Erythroblast (primary cell): ENCODE measurements at places on chromosomes 7 and 10.

DNA sequence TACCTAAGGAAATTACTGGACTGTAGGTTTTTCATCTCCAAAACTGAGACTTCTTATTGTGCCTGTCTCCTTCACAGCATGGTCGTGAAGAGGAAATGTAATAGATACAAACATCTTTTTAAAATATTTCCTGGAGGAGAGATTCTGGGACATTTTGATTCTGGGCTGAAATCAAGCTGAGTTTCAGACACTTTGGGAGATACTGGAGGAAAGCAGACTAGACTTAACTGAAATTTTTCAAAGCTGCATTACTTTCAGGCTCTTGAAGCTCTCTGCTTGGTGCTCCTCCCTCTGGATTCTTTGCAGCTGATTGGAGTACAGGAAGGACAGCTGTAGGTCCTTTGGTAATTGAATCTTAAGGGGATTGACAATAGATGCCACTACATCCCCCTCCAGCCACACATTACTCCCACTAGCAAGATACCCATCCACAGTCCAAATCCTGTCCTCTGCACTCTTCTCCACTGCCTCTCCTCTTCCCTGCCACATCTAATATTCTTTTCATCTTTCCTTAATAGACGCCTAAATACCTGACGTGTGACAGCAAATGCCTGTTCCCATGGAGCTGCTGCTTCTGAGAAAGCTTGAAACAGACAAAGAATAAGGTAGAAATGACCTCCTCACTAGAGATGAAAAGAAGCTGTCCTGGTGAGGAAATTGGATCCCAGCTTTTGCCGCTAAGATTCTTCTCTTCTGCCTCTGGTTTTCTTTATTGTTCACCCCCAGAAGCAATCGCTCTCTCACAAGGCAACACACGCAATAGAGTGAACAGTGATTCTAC, 111.5 kb upstream of the PHYHIPL start:
- DNase-seq, result no peak

DNA sequence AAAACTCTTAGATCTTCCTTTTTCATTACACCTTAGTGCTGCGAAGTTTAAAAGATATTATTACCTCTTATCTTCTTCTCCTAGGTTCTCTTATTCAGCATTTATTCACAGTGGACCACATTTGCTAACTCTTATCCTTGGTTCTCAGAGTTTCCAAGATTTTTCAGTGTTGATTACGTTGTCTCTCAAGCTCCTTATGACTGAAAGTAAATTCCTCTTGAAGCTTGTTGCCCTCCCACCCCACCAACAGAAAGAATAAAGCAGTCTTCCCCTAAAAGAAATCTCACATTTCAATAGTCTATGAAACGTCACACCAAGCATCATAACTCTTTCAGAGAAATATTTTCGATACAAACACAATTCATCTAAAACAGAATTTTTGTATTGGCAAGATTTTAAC, 362.5 kb downstream of the MAGI2 start:
- DNase-seq, result no peak

GRCh38 chr10:71667387-71667752, 52.2 kb downstream of the C10orf105 start:
- DNase-seq, result no peak

GRCh38 chr10:104028146-104028545, 57.5 kb downstream of the COL17A1 start:
- peak; percentile 26 for DNase-seq

DNA sequence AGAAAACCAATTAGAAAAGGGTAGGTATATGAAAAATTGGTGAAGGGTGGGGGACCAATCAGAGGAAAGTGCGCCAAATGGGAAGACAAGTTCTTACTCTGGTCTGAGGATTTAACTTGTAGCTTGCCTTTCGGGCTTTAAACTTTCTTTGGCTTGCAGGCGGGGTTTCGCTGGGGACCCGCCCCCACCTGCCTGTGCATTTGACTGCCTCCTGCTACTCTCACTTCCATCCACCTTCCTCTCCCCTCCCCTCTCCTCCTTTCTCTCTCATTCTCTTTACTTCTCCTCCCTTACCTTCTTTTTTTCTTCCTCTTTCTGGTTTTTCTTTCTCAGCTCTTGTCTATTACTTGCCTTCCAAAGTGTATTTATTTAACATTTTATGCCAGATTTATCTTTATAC, 278.8 kb downstream of the DNAJB9 start:
- no peak for DNase-seq

- no peak for DNase-seq
Observed at GRCh38 chr10:71661060-71661622, 58.4 kb downstream of the C10orf105 start.

- DNase-seq, result no peak
Observed at GRCh38 chr7:104480529-104480928, 152.1 kb downstream of the LHFPL3 start.

- DNase-seq, result no peak
Observed at GRCh38 chr10:98107644-98108430, 26.6 kb upstream of the R3HCC1L start.

DNA sequence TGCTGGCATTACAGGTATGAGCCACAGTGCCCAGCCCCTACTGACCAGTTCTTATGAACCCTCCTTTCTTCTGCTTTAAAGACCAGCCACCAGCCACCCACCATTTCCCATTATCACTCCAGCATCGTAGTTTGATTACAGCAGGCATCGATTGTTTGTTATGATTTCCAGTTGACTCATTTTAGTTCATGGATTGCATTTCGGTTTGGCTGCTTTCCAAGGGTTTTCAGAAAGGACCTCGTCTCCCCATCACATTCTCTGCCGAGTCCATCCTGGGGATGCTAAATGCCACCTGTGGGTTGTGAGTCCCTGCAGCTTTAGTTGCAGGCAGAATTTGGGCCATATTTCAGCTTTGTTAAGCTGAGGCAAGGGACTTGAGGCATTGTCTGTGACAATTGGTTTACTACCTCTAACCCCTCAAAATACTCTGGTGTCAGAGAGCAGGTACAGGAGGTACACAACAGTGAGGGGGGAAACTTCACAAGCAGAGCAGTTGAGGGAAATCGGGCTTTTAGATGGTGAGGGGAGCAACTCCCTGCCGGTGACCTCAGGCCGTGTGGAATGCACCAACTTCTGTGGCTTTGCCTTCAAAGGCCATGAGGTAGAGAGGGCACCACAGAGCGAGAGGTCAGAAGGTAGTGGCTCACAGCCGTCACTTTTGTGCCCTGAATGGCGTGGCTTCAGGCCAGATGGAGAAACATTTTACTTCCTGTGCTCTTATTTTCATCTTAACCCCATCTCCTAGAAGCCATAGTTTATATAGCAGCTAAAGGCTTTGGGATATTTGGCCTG, 203.8 kb downstream of the CCDC3 start:
- no peak for DNase-seq

- peak; percentile 87 for DNase-seq
Observed at GRCh38 chr7:107463139-107464078, 6.4 kb upstream of the GPR22 start.

DNA sequence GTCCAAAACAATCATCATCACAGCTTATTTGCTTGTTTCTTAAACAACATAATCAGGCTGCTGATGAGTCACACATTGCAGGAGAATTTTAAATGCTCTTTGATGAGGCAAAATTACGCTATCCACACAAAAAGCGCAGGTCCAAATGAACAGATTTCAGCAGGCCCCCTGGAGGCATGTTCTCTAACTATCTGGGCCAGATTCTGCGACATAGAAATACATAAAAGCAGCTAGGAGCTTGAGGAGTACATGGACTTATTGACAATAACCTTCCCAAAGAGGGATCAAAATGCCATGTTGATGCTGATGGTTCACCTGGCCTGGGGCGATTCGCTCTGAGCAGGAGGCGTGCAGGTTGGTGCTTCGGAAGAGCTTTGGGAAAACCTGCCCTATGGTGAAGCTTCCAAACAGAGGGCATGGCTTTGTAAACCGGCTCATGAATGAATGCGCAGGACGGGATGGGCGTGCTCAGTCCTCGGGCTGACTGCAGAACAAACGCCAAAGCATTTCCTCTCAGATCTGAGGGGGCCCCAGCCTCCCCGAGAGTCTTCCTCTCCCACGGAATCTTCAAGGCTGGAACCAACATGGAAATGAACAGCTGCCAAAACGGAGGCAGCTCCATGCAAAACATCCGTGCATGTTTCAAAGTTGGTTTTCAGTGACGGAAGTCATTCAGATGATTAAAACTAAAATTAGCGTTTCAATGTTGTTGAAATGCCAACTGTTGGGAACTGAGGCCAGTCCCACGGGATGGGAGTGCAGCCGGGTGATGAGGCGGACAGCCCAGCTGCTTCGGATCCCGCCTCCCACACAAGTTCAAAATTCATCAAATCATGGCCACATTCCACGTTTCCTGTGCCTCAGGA, 179.6 kb downstream of the TCERG1L start:
- DNase-seq, result no peak

- no peak for DNase-seq
Observed at GRCh38 chr7:137097111-137097510, 228.7 kb downstream of the CHRM2 start.

- DNase-seq, result no peak
Observed at GRCh38 chr7:27149842-27150567, 2.4 kb downstream of the HOXA3 start.

DNA sequence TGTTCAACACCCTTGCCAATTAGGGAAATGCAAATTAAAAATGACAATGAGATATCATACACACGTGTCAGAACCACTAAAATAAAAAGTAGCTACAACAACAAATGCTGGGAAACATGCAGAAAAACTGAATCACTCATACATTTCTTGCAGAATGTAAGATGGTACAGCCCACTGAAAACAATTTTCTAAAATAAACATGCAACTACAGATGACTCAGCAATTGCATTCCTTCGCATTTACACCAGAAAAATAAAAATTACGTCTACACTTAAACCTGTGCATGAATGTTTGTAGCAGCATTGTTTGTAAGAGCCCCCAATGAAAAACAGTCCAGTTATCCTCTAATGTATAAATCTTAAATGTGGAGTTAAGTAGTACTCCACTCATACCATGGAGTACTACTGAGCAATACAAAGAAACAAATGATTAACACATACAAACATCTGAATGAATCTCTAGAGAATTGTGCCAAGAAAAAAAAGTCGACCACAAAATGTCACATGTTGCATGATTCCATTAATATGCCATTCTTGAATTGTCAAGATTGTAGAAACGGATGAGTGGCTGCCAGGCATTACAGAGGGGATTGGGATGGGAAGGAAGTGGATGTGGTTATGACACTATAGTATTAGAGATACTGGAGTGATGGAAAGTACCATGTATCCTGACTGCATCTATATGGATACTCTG, 134.6 kb upstream of the NPSR1 start:
- no peak for DNase-seq

DNA sequence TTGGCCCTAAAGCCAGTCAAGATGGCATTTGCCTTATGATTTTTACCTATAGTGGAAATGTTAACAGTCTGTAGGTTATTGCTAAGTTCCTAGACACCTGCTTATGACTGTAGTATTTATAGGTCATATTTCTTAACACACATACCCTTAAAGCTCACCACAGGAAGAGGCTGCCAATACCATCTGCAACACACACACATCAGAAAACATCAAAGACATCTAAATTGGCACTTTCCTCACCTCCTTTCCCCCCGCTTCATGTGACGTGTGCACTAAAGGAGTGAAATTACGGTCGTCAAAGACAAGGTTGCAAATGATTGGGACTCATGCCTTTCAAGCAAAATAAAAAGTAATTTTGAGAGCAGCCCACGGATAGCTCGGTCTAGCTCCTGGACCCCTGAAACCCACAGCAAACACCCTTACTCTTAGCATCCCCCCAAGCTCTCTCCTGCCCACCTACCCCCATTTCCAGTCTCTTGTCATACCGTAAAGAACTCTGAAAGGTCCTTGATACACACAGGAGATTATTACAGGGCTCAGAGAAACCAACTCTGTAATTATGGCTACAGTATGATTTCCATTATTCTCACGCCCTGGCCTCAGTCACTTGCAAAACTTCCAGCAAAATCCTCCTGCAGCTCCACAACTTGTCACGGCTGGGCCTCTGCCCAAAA, 90.5 kb downstream of the PLXNA4 start:
- no peak for DNase-seq

DNA sequence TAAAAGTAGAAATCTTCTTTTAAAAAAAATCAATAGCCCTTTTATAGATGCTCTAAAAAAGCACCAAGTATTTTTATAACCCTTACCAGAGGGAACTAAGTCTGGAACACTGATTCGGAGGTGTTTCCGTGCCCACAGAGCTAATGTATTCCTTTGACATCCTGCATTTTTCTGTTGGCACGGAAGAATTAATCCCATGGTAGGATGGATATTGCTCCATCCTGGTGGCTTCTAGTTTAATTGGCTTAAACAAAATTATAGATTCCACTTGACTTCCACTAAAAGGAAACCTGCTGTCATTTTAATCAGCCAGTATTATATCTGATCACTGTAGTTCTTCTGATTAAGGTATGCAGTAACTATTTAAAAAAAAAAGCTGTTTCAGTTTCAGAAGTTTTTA, 164.0 kb upstream of the NPS start:
- no peak for DNase-seq

GRCh38 chr7:149748076-149748874, 25.1 kb downstream of the ZNF467 start:
- no peak for DNase-seq

GRCh38 chr7:21422751-21423150, 5.1 kb upstream of the SP4 start:
- peak; percentile 67 for DNase-seq

- DNase-seq, result no peak
Observed at GRCh38 chr7:7959979-7960670, 8.5 kb upstream of the GLCCI1 start.

DNA sequence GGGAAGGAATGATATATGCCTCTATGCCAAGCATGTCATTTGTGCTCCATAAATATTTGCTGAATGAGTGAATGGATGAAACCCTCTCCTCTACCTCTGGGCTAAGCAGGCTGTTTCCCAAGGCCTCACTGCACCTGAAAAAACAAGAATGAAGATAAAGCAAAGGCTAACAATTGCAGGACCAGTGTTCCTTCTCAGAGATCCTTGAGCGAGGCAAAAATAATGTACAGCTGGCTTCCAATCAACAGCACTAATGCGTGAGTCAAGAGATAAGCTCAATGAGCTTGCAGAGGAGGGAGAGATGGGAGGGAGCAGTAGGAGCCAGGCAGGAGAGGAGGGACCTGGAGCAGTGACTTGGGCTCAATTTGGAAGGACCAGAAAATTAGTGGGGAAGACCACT, 144.5 kb upstream of the NFE2L3 start:
- no peak for DNase-seq

DNA sequence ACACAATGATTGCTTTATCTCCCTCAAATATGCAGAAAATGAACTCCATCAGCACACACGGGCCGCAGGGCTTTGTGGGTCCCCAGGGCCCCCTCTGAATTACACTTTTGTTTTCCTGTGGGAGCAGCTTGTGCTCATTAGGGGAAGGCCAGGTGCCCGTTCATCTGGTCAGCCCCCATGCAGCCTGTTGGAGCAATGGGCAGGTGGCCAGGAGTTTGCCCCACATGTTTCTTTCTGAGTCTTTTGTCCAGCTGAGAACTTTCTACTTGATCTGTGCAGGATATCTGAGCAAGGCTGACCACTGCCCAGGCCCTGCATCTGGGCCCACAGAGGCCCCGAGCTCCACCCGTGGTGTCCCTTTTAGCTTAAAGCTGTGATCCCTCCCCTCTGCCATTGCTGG, 105.3 kb upstream of the FAM20C start:
- DNase-seq, result no peak

- no peak for DNase-seq
Observed at GRCh38 chr7:151665368-151665767, 145.7 kb upstream of the RHEB start.

- DNase-seq, result no peak
Observed at GRCh38 chr7:76377186-76377918, 18.6 kb upstream of the YWHAG start.
